NB4 (cell line): ENCODE measurements at places on chromosomes 6 and 20.

DNA sequence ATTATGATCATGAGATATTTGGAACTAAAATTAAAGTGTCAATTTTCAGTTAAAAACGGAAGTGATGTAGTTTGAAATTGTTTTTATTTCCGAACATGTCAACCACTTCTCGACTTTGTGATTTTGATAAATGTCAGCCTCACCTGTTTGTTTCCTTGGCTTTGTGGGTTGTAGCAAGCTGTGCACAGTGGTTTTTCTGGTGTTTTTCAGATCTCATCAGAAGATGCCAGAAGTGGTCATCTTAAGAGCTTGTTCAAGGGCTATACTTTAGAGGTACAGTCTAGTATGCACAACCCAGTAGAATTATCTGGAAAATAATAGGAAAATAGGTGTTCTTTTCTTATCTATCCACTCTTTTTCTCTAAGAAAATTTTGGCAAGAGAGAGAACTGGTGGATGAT, 134.0 kb downstream of the GRIK2 start:
- DNase-seq, result no peak

- DNase-seq, result no peak
Observed at GRCh38 chr6:30568245-30568644, 3.0 kb upstream of the ABCF1 start.

DNA sequence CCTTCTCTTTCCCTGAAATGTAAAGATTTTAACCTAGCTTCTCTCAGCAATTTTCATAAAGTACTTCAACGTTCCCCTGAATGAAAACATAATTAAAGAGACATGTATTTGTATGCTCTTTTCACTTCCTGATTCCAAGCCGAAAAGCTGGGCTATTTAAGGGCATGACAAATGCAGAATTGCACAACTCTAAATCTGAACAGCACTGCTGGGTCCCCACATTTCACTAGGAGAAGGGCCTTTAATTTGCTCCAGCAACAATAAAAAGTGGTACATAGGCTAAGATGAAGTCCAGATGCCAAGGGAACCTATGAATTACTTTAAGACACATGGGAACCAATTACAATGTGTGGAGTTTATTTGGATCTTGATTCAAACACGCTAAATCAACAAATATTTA, 42.0 kb downstream of the IRAK1BP1 start:
- DNase-seq, result peak; percentile 74

GRCh38 chr6:44223319-44224028, at the start of gene SLC29A1:
Gene SLC29A1, plus strand, starts transcription at chr6:44223595. Its CDS starts 3,719 bp downstream, at chr6:44227314.
- peak; percentile 93 for DNase-seq

DNA sequence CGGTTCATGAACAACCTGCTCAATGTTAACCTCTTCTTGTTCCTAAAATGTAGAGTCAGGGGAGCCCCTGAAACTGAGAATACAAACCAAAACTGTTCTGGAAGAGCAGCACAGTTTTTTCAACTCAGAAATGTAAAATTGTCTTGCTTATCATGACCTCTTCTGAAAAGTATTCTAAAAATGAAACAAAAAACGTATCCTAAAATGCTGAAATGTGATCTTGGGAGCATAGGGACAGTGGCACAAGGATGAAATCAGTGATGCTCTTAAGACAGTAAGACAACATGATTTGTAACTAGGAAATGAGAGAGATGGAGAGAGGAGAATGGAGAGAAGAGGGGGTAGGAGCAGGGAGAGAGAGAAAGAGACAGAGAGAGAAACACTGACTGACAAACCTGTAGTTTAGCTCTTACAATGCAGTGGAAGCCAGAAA, 27.5 kb downstream of the NCOA7 start:
- no peak for DNase-seq

DNA sequence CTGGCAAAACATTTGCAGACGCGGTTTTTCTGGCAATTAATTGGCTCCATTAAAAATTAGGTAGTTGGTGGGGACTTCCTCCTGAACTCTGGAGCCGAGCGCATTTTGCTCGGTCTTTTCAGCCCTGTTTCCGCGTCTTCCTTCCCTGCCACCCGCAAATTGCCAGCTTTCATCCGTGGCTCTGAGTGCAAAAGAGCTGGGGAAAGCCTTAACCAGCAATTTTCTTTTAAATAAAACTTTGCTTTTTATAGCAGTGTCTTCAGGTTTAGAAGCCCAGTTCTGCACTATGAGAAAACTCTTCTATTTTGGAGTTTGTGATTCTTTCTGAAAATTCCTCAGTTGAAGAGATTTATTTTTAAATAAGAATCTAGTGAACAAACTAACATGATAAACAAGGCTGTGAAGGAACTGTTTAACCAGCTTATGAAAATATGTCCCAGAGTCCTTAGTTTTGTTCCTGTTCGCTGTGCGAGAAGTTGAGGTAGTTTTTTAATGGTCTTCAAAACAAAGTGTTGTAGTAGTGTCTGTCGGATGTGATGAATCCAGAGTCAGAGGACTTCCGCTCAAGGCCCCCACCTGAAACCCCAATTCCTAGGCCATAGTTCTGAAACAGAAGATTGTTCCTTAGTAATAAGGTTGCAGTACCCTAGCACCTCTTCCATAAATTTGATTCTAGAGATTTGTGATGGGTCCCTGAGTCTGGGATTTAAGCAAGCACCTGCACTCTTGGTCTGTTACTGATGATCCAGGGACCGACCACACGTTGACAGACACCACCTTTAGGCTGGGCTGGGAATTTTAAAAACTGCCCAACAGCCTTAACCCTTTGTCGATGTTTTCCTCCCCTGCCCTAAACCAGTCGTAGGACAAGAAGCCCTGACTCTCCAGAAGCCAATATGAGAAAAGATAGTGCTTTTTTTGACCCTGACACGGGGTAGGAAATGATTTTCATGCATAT, 950 bp downstream of the KCTD20 start:
- peak; percentile 41 for DNase-seq

- DNase-seq, result peak; percentile 30
Observed at GRCh38 chr20:44309763-44310663, 989 bp downstream of the FITM2 start.

- DNase-seq, result peak; percentile 32
Observed at GRCh38 chr6:90385759-90386313, 89.2 kb upstream of the BACH2 start.

- DNase-seq, result no peak
Observed at GRCh38 chr20:49100972-49101371, 54.9 kb downstream of the CSE1L start.

- no peak for DNase-seq
Observed at GRCh38 chr20:16692009-16692408, 37.8 kb upstream of the SNRPB2 start.

DNA sequence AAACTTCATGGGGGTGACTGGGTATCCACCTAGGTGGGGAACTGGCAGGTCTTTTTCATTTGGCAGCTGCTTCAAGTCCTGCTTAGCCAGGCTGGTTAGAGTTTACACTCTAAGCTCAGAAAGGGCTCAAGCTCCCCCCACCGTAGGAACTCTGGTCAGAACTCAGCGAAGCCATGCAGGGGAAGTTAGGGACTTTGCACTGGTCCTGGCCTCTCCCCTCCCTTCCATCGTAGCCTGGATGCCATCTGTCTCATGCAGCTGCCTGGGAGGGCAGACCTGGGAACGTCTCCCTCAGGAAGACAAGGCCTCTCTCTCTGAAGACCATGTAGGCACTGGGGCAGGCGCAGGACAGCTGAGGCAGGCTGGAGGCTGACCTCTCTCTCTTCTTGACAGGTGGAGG, 183.8 kb upstream of the UST start:
- no peak for DNase-seq

DNA sequence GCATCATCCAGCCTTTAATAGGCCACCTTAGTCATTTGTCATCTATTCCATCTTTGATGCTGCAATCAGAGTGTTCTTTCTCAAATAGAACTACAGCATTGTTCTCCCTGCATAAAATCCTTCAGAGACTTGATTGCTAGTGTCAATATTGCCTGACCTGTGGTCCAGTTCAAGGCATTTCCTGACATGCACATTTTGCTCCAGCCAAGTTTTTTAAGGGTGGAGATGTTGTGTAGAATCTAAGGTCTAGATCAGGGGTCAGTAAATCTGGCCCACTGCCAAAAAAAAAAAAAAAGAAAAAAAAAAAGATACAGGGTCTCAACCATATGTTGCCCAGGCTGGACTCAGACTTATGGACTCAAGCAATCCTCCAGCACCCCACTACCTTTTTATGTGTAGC, 354.4 kb downstream of the FRK start:
- DNase-seq, result no peak

- no peak for DNase-seq
Observed at GRCh38 chr6:51768087-51768486, 319.3 kb downstream of the PKHD1 start.

DNA sequence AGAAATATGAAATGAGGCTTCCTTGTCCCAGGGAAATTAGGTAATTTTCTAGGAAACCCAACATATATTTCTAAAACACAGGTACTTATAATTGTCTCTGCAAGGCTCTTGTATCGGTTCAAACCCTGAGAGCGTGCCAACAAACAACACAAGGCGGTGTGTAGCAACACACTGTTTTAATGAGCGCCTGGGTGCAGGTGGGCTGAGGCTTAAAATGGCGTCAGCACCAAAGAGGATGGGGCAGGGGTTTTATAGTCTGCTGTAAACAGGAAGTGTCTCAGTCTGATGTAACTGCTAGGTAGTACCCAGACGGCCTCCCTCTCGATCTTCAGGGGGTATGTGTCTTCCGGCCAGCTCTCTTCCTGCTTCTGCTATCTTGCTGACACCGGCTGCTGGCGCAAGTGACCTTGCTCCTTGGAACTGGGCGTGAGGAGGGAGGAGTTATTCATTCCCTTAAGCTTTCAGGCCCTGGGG, 69.7 kb downstream of the EPB41L2 start:
- peak; percentile 24 for DNase-seq

GRCh38 chr6:19613678-19614077, 223.5 kb upstream of the ID4 start:
- peak; percentile 26 for DNase-seq

GRCh38 chr20:9995510-9996272, 39.1 kb upstream of the ANKEF1 start:
- no peak for DNase-seq

DNA sequence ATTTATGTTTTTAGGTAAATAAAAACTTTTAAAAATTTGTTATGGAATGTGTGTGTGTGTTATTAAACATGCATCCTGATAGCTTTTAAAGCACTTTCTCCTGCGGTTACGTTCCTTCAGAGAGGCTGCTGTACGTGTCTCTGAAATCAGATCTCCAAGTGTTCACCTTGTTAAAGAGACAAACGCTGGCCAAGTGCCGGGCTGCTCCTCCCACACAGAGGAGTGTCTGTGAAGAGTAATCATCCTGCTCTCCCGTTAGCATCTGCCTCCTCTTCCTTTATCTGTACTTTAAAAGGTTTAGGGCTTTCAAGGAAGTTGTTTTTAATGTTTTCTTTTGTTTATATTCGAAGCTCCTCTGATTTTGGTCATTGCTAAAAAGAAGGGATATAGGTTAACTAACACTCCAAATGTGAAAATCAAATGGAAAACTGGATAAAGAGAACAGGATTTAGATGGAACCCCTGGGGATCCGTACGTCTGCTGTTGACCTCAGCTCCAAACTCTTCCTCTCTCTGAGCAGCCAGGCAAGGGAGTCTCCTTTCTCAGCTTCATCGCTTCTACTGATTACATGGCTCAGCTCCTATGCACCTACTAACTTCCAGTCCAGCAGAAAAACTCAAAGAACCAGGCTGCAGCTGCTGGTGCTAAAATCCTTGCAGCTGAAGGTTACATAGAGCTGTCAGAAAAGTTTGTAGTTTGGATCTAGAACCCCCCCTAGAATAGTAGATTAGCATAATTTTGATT, 20.0 kb downstream of the IRF4 start:
- peak; percentile 22 for DNase-seq
